ENCODE measurements at places on chromosomes 2 and 18.

GRCh38 chr2:29949042-29949441 lies 27.7 kb upstream of the ALK start:
- no peak for DNase-seq

- no peak for DNase-seq
Measured at GRCh38 chr18:40531051-40531450, 1424.0 kb upstream of the PIK3C3 start.

- no peak for DNase-seq
Measured at GRCh38 chr2:131023758-131024157, 69.5 kb downstream of the FAM168B start.

DNA sequence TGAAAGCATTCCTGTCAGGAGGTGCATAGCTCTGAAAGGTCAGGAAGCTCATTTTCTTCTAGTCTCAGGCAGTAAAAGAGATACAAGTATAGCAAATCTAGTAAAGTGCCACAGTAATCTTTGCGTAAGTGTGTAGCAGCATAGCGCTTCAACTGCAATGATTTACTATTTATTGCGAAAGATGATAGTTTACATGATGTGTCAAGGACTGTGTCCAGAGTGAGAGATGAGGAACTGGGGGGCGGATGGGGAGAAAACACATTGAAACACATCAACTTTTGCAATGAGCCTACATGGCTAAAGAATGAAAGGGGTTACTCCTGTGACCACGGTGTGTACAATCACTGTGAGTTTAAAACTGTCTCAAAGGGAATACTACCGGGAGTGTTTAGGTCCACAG lies 644.4 kb downstream of the GALR1 start:
- no peak for DNase-seq

DNA sequence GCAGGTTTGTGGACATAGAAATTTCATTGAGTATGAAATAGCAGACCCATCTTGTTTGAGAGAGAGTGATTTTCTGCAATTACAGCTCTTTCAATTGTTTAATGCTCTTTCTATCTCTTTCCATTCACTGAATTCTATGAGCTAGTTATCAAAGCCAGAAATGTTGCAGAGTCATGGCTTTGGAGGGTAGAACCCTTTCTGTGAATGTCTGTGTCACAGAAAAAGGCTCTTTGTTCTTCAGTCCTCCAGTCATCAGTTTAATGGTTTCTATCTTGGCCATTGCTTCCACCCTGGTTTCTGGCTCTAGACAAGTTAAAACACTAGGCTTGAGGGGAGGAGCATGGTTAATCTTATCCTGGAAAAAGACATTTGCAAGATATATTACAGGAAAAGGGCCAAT lies 655.0 kb downstream of the STK39 start:
- no peak for DNase-seq

GRCh38 chr18:49067071-49067470 lies 116.3 kb upstream of the SMAD7 start:
- no peak for DNase-seq

GRCh38 chr2:68660658-68661057 lies 17.3 kb downstream of the PROKR1 start:
- DNase-seq, result no peak

Measured in stimulated activated CD4-positive, alpha-beta T cell treated with anti-CD3 and anti-CD28 coated beads, Interleukin-12 subunit alpha, Interleukin-12 subunit beta, amount 100 ng/mL, for 48 hours (primary cell).